ENCODE measurements at places on chromosomes 2 and 18.

DNA sequence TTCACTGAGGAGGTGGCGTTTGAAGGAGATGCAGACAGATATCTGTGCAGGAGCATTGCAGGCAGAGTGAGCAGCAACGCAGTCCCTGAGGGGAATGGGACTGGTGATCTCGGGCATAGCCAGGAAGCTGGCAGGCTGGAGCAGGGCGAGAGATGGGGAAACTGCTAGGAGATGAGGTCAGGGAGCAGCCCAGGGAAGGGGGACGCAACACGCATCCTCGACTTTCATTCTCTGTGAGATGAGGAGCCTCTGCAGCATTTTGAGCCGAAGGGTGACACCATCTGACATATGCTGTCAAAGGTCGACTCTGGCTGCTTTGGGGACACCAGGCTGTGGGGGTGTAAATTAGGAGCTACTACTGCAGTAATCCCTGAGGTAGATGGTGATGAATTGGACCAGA is 4.3 kb upstream of the CHRNA1 start:
- no peak for DNase-seq

DNA sequence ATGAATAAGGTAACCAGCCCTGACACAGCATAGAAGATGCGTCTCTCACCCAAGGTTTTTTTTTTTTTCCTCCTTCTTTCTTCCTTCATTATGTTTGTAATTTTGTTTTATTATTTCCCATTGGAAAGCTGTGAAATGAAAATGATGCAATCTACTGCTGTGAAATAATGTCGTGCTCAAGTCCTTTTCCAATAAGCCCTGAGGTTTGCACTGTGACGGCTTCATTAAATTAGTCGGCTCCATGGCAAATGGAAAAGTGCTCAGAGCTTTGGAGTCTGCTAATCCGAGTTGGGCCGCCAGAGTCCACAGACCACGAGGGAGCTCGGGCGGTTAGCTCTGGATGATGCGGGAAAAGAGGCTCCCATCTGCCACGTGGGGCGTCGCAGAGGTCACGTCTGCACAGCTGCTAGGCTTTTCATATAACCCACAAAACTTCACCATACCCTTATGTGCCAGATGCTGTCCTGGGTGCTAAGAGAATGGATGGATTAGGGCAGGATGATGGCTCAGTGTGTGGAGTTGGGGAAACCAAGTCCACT is 92.3 kb upstream of the CAPN13 start:
- no peak for DNase-seq

GRCh38 chr2:23453432-23453831 is 68.5 kb downstream of the KLHL29 start:
- no peak for DNase-seq

GRCh38 chr18:23503963-23504344 is 643 bp downstream of the RMC1 start:
- DNase-seq: no peak

DNA sequence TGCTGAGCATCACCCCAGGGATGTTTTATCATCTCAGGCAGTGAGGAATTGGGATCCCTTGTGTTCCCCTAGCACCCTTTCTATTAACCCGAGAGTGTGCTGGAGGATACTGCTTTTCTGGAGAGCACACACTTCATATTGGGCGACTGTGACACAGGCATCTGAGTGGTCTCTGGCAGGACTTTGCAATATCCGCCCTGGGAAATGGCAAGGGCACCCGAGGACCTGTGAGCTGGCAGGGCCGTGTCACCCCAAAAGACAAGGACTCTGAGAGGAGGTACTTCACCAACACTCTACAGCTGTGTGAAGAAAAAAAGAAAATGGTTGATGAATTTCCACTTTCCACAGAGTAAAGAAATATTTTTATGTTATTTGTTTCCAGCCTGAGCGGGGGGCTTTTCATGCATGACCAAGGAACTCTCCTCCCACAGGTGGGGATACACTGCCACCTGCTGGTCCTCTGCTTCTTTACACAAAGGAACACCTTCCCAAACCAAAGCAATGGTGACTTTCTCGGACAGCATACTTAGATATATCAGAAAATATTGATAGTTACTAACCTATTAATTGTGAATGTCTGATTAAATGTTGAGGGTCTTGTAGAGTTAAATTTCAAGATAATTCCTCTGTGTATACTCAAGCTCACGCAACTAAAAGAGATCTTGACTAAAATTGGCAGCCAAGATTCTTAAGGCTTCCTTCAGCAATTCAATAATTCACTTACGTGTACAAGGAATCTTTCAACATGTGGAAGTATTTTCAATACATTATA is 45.9 kb upstream of the REG3G start:
- no peak for DNase-seq

GRCh38 chr2:10135296-10136089 is 13.0 kb downstream of the RRM2 start:
- no peak for DNase-seq

DNA sequence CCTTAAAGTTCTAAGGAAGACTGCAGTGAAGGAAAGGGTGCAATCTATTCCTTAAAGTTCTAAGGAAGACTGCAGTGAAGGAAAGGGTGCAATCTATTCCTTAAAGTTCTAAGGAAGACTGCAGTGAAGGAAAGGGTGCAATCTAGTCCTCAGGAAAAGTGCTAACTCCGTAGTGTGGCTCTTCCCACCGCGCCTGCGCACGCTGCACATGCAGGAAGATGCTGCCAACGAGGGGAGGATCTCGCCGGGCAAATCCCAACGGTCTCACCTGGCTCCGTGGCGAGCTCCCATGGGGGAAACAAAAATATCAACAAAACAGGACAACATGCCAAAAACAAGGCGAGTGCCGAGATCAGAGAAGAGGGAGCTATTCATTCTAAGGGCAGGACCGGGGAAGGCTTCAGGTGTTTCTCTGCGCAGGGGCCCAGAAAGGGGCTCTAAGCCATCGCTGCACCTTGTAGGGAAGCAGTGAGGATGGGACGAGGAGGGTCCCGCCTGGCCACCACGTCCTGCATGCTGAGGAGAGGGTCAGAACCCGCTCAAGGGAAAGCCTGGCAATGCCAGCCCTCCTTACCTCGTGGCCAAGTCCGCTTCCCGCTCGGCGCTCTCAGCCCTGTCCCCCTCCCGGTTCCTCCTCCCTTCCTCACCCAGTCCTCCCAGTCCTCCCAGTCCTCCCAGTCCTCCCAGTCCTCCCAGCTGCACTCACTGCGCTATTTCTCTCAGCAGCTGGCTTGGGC is 24.5 kb downstream of the TIMM21 start:
- DNase-seq: no peak

DNA sequence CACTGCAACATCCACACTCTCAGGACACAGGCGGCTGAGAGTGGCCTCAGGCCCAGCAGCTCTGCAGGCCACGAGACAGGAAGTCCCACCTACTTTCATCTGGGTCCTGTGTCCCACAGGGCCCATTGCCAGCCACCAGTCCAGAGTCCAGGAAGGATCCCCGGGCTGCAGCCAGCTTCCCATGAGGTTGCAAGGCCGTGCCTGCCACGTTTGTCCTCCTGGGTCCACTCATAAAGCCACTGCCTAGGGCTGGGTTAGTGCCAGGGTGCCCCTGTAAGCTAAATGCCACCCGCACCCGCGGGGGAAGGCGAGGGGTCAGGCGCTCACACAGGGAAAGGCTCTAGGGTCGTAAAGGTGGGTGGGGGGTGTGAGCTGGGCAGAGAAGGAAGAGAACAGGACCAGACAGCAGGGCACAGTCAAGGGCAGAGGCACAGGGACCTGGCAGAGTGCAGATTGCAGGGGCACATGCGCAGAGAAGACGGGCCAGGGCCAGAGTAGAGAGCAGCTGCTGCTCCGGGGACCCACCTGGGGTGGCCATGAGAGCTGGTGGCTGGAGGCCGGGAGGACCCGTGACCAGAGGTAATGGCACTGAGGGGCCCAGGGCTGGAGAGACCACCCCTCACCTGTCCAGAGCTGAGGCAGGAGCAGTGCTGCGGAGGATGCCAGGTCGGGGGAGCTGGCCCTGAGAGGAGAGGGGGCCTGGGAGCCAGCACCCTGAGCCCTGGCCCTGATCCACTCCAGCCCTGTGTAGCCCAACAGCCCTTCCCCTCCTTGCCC is 8.0 kb downstream of the AGXT start:
- no peak for DNase-seq

DNA sequence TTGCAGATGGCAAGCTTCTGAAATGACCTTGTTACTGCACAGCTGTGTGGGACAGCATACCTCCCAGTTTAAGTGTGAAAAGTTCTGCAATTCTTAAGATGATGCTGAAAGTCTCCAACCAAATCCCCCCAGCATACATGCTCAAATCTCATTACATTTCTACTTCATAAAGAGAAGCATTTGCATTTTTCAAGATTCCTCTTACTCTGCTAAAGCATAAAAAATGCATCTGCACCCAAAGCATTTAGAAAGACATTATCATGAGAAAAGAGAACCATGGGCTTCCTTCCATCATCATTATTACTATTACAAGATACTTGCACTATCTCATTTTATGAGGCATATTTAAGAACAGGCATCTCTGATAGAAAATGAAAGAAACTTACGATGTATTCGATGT is 236.9 kb upstream of the REV1 start:
- DNase-seq: no peak

- DNase-seq: no peak
Observed at GRCh38 chr18:811892-812375, at the start of gene YES1. TSS of gene YES1 (minus strand) at chr18:812242. CDS start at chr18:756827, 55,415 bp downstream.

DNA sequence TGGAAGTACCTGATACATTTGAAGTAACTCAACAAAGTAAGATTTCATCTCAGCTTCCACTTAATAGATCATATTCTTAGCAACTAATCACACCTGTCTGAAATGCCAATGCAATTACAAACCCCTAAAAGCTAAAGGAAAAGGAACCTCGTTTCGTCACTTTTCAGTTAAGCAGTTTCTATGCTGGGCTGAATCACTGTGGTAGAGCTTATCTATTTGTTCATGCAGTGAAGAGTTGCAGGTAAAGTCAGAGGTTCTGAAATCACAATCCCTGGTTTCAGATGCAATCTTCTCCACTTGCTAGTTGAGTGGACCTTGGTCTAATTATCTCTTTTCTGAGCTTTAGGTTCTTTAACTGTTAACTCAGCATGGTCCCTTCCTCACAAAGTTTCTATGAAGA is 6.3 kb downstream of the HRH4 start:
- no peak for DNase-seq

DNA sequence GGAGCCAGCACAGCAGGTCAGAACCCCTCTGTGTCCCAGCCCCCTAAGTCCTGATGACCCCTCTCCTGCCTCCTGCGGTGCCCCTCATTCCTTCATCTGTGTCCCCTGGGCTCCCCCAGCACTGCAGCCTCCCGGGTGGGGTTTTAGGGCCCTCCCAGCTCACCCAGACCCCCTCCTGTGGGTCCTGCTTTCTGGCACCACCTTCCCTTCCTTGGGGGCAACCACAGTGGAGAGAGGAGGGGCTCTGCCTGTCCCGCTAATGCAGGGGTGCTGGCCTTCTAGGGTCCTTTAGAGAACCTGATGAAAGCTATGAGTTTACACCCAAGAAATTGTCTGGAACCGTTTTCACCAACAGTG is 42.7 kb upstream of the ALPP start:
- no peak for DNase-seq

DNA sequence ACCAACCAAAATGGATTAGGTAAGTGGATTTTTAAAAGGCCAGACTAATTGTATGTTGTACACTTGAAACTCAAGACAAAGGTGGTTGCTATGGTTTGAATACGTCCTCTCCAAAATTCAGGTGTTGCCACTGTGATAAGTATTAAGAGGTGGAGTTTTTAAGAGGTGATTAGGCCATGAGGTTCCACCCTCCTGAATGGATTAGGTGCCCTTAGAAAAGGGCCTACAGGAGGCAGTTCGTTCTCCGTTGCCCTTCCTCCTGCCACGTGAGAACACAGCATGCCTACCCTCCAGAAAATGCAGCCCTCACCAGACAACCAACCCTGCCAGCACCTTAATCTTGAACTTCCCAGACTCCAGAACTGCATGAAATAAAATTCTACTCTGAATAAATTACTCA is 51.2 kb downstream of the CHMP3 start:
- DNase-seq: no peak

DNA sequence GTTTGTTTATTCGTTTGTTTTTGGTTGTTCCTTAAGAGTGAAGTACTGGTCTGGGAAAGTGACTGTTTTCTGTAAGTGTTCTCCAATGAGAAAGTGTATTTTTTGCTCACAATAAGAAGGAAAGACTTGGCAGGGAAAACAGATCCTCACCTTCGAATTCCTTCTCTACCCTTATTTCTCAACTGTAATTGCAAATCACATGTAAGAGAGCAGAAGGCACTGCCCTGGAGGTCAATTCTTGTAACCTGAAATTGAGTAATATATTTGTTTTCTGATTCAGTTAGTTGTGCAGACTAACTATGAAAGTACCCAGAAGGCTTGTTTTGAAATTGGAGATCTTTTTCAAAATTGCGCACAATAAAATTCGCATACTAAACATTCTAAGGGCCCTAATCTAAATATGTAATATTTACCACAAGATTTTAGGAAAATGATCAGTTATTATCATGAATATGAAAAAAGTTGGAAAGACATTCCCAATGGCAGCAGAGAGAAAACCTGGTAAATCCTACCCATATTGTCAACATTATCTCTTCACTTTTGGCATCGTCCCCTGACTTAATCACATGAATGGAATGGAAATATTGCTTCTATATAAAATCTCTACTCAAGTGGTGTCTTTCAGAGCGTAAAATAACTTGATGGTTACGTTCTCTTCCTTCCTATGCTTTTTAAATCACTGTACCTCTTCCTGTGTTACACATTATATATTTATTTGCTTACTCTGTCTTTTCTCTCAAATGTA is 24.1 kb downstream of the TFPI start:
- no peak for DNase-seq

DNA sequence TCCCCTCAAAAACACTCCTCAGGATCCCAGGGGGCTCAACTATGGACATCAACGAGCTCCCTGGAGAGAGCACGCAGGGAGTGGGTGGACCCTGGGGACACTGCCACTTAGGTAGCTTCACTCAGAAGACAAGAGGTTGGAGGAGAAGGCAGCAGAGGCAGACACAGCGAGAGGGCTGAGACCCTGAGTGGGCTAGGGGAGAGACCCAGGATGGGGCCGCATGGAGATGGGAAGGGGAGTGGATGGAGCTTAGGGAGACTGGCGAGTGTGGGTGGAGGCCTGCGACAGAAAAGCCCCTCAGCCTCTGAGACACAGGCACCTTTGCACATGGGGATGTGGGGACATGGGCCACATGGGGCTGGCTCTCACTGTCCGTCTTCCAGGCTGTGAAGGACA is 70.9 kb downstream of the ASB1 start:
- no peak for DNase-seq

DNA sequence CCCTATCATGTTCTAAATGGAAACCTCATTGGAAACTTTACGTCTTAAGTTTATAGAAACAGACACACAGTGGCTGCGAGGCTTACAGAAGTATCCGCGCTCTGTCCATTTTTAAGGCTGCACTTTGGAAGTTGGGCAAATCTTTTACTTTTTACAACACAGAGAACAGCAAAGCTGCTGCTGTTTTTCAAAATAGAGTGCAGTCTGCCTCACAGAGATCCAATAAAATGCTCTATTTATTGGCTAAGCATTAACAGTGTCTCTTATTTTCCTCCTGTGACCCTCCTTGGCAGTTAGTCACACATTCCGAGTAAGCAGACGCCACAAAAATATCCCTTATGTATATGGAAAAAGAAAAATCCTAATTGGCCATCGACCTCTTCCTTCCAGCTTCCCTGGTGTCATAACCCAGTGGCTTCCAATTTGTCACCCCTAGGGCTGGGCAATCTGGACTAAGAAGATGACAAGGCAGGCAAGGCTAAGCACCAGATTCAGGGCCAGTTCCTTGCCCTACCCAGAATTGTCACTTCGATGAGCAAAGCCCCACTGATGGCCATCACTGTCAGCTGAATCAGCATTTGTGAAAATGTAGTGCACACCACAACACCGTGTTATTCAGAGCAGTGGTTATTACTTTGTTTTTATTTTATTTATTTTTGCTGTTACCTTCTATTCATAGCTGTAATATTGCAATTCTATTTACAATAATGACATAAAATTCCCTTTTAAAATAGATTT is 47.7 kb upstream of the MEIS1 start:
- DNase-seq: no peak

Data from GM12878 (cell line).